Activated T-cell treated with anti-CD3 and anti-CD28 coated beads, Interleukin-2, amount 50 U/mL, for 72 hours (primary cell): ENCODE measurements at places on chromosomes 11 and 22.

GRCh38 chr11:72224564-72225410 is at the start of gene INPPL1:
Gene INPPL1, plus strand, starts transcription at chr11:72224767. Its CDS starts 218 bp downstream, at chr11:72224985.
- peak; percentile 54 for DNase-seq

DNA sequence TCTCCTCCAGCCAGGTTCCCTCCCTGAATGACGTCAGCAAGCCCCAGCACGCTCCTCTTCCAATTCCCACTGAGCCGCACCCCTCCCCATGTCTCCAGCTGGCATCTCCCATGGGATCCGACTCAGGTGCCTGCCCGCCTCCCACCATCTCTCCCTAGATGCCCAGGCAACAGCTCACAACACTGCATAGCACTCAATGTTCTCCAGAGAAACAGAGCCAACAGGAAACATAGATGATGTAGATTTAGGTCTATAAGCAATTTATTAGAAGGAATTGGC is 532.3 kb downstream of the BRD1 start:
- DNase-seq: no peak

DNA sequence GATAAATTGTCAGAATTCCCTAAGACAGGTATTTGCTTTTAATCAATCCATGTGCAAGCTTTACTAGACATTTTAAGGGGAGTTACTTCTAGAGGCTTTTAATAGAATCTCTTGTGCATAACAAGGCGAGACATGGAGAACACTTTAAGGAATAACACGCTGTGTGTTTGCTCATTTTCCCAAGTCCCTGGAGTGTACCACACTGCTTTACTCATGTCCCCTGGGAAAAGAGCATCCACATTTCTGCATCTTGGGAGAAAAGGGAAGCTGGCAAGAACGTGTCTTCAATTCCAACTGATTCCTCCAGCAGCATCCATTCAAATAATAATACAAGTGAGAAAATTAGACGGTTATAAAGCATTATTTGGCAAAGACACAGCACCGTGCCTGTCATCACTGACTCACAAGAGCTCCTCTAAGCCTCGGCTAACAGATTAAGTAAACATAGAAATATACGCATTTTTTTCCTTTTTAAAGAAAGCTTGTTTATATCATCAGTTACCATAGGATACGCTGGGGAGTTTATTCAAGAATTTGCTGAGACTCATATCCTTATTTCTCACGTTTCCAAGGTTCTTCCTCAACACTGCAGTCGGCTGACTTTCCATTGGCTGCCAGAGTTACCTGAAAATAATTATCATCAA is 121.5 kb downstream of the CD44 start:
- DNase-seq: no peak

- DNase-seq: no peak
Observed at GRCh38 chr22:24063986-24064385, 52.9 kb downstream of the CABIN1 start.

DNA sequence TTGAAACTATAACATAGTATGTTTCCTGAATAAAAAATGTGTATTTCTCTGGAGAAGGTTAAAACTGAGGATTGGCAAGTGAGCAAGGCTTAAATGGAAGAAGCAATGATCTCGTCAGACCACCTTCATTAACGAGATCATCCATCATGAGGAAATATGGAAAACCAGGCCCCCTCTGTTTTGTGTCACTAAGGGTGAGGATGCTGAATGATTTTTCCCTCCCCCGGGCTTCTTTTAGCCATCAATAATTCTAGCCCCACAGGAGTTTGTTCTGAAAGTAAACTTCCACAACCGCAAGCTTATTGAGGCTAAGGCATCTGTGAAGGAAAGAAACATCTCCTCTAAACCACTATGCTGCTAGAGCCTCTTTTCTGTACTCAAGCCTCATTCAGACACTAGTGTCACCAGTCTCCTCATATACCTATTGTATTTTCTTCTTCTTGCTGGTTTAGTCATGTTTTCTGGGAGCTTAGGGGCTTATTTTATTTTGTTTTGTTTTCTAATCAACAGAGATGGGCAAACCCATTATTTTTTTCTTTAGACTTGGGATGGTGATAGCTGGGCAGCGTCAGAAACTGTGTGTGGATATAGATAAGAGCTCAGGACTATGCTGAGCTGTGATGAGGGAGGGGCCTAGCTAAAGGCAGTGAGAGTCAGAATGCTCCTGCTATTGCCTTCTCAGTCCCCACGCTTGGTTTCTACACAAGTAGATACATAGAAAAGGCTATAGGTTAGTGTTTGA is 5.8 kb upstream of the HBE1 start:
- no peak for DNase-seq

DNA sequence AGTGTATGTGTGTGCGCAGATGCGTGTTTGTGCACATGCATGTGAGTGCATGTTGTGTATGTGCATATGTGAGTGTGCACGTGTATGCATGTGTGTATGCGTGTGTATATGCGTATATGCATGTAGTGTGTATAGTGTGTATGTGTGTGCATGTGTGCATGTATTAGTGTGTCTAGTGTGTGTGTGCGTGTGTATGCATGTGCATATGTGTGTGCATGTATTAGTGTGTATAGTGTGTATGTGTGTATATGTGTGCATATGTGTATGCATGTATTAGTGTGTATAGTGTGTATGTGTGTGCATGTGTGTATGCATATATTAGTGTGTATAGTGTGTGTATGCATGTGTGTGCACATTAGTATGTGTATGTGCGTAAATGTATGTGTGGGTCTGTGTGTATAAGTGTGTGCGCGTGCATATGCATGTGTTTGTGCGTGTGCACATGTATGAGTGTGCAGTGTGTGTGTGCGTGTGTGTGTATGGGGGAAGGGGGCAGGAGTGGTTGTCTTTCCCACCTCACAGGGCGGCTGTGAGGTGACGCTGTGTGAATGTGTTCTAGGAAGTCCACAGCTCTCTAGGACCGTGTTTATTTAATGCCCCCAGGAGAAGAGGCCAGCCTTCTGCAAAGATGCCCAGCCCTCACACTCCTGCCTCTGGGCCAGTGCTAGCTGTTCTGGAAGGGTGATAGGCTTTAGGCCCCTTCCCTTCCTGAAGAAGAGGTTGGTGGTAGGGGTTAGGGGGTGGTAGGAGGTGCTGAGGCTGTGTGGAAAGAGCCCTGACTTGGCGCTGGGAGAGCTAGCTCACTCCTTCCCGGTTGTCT is 114.6 kb downstream of the CEP164 start:
- DNase-seq: no peak

DNA sequence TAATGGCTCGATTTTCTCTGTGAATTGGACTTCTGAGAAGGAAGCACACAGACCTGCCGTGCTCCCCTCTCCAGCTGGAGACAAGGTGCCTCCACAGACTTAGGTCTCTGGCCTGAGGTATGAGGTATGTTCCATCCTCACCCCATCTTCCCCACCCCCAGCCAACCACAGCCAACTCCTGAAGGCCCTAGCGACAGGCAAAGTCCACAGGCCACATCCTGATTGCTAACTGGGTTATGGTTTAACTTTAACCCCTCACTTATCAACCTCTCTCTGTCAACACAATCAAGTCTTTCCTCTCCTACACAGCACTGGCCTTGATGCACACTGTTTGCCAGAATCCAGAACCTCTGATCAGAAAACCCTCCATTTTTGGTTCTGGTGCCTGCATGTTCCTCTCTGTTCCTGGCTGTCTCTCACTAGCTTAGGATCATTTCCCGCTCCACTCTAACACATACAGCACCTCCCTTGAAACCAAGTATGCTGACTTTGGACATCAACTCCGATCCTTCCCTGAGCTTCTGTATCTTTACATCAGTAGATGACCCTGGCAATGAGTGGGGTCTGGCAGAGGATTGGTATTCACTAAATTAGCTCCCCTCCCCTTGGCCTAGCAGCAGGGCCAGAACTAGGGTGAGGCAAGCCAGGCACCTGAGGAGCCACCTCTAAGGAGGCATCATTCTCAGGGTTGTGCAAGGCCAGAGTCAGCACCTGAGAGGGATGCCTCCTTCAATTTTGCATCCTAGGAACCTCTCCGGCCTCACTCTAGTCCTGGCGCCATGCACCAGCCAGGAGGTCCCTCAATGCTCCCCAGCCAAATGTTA is 22.0 kb downstream of the JAML start:
- DNase-seq: peak; percentile 81

- DNase-seq: no peak
Observed at GRCh38 chr11:15519124-15519791, 404.5 kb downstream of the INSC start.

DNA sequence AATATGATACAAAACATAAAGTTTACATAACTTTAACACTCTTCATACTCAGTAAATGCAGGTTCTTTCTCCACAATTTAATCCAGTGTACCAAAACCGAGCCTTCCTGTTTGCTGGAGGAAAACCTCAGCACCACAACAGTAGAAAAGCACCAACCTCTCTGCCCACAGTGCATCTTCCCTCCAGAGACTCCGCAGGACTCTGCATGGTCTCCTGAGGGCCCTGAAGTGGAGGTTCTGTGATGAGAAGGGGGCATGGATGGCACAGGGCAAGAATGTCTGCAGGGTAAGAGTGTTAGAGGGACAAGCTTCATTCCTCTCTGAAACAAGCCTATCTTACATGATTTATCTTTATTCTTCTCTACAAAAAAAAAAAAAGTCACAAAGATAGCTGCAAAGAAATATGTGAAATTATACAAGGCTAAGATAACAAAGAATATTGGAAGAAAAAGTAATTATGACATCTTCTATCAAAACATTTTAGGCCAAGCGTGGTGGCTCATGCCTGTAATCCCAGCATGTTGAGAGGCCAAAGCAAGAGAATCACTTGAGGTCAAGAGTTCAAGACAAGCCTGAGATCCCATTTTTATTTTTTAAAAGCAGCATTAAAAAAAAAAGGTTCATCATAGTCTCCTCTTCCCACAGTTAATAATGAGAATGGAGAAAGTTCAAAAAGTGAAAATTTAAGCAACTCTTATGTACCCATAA is 102.0 kb downstream of the VPREB1 start:
- no peak for DNase-seq
